EH (cell line): ENCODE measurements at places on chromosomes 5 and 9.

- peak; percentile 62 for DNase-seq
Measured at GRCh38 chr5:114726131-114726530, 364.3 kb downstream of the KCNN2 start.

DNA sequence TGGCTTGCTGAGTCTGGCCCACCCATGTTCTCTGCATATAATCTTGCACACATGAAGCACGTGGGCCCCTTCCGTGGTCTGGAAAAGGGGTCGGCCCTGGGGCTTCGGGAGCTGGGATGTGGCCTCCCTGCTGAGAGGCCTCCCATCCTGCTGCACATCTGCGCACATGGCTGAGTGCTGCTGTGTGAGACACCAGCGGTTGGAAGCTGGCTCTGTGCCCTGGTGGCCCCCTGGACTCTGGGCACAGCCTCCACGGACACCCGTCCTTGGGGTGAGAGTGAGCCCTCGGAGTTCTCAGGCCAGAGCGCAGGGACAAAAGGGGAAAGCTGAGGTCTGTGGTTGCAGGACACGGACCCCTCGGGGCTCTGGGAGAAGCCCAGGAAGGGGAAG is 115.8 kb downstream of the RXRA start:
- peak; percentile 61 for DNase-seq

DNA sequence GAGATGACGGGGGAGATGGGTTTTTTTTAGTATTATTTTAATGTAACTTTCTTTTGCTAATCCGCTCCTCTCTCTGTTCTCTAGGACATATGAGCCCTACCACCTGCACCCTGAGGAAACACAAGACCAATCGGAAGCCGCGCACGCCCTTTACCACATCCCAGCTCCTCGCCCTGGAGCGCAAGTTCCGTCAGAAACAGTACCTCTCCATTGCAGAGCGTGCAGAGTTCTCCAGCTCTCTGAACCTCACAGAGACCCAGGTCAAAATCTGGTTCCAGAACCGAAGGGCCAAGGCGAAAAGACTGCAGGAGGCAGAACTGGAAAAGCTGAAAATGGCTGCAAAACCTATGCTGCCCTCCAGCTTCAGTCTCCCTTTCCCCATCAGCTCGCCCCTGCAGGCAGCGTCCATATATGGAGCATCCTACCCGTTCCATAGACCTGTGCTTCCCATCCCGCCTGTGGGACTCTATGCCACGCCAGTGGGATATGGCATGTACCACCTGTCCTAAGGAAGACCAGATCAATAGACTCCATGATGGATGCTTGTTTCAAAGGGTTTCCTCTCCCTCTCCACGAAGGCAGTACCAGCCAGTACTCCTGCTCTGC is 4.8 kb downstream of the MSX2 start:
- no peak for DNase-seq

GRCh38 chr5:31122998-31123951 is 70.2 kb upstream of the CDH6 start:
- peak; percentile 48 for DNase-seq

DNA sequence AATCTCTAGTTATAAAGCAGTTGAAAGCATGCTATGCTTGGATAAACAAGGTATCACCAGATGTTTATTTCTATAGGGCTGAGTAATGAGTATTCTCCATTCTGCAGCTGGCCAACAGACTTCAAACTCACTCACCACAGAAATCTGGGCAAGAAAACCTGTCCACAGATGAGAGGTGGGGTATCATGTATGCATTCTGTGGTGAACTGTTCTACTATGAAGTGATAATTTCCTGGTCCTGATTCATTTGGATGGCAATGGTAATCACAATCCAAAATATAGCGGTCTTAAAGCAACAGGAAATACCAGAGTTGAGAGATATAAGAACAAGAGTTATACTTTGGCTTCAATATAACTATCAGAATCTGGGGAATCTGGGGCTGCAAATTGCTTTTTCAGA is 65.9 kb upstream of the EFNA5 start:
- peak; percentile 16 for DNase-seq

DNA sequence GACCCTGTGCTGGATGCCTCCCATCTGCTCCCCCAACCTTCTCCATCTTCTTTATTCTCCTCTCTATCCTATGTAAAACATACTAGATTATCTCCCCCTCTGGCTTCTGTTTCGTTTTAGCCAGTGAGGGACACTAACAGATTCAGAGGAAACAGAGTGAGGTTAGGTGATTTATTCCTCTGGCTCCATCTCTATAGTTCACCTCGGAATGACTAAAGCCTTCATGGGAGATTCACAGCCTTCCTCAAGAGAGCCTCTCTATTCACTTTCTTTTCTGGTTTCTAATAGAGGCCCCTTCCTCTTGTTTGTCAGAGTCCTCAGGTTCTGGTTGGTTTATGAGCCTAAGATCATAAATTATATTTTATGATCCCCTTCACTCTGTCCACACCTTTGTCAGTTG is 633.1 kb upstream of the TYRP1 start:
- DNase-seq = no peak

DNA sequence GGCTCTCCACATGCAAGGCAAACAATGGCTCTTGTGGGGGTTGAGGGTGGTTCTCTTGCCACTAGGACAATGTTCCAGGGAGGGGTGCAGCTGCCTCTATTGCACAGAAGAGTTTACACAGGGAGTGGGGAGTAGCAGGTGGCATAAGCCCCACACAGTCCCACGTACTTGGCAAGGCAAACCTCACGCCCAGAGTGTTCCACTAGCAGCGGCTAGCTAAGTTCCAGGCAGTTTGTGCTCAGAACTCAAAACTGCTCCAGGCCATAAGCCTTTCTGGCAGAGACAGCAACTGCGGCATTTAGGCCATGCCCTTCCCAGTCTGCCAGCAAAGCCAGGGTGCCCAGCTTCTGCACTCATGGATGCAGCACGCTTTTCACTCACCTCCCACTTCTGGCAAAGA is 29.0 kb upstream of the BTNL3 start:
- no peak for DNase-seq

DNA sequence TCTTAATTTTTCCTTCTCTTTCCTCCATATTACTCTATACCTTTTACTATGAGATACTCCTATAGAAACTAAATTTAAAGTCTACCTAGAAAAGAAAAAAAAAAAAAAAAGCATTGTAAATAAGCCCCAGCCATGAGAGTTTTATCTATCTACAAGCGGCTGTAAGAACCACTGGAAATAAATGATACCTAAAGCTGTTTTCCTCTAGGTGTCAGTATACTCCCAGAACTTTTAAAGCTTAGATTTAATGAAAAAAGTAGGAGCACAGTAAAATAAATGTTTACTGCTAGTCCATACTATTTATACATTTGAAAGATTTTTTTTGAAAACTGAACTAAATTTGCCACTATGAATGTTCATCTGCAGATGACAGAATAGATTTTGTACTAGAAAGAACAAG is 26.2 kb downstream of the TYRP1 start:
- DNase-seq = peak; percentile 42
